Keratinocyte (primary cell): ENCODE measurements at places on chromosomes 1 and 21.

DNA sequence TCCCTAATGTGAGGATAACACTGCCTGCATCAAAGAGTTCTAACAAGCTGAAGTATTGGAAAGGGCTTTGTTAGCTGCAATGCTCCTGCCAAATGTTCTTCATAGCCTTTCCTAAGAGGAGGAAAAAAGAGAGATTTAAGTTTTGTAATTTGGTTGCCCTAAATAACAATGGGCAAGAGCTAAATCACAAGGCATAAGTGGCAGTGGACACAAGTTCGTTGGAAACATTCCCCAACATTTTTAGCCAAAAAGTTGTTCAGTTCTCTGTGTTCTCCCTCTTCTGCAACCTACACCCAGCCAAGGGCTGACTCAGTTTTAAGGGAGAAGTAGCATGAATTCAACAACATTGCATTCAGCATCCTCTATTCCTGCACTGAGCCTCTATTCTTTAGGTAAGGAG is 2.6 kb upstream of the UQCRHL start:
- no peak for DNase-seq

- DNase-seq, result no peak
Measured at GRCh38 chr1:59237900-59238299, 59.0 kb upstream of the FGGY start.

GRCh38 chr1:160646711-160647328 is at the start of gene SLAMF1:
SLAMF1 (minus strand) TSS chr1:160647044; CDS start chr1:160646945, 99 bp downstream.
- DNase-seq, result no peak

DNA sequence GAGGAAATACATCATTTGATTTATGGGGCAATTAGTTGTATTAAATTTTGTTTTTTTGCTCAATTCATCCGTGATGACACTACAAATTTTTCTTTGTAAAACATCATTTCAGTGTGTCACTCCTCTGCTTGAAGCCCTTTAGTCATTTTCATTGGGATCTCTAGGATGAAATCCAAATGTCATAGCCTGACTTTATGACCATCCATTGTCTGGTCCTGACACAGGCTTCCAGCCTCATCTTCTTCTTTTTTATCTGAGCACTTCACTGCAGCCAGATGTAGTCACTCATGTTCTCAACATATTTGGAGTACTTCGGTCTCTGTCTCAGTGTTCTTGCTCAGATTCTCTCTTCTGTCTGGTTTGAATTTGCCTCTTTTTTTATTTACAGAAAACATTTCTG is 173.1 kb downstream of the HMCN1 start:
- DNase-seq, result no peak

GRCh38 chr21:34185026-34185750 is 111.8 kb downstream of the MRPS6 start:
- no peak for DNase-seq

DNA sequence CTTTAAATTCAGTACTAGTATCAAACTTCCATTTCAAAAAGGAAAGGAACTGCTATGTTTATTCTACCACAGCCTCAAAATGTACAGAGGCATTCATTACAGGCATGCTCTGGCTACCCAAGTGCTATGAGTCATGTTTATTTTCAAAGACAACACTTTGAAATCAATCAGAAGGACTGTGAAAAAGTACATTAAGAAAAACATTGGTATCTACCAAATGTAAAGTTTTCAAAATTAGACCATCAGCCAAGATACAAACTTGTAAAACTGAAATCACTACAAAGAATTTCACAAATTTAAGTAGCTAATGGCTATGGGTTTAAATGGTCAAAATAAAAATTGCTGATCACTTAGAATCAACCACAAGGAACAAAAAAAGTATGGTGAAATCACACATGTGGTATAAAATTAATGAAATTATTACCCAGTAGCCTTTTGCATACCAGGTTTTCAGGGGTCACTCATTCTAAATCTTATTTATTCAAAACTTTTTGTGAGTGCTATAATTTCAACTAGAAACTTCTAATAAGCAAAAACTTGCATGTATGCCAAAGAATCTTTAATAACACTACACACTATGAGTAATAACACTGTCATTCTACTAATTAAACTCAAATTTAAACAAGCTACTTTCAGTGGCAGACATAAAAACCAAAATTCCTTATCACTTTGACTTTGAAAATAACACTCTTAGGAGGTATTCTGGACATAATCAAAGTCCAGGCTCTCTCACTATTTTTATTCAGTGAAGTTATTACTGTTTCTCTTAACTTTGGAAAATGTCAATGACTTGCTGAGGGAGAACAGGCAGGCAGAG is 49.2 kb downstream of the ENAH start:
- DNase-seq, result no peak
